ENCODE measurements at places on chromosomes 16 and 17.

DNA sequence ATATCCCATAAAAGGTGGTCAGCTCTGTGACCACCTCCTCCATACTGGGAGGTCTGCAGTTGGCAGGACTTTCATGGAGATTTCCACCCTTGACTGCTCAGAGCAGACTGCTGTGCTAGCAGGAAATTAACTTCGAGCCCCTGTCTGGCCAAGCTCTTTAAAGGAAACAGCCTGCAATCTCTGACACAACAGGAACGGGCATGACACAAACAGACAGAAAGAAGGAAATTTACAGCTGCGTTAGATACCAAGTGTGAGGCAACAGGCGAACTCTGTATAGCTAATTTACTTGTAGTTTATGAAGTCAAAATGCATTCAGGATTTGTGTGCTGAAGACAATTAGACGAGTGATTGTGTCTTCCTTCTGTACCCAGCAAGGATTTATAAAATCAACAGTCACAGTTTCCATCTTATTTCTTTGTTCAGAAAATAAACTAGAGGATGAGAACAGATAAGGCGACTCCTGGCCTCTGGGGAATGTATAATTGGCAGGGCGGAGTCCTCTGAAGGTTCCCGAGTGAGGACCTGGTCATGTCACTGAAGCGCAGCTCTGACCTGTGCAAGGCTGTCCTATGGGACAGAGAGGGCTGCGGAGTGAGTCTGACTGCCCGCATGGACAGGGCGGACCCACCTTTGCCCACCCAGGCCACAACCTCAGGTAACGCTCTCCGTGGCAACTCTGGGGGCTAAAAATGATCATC is 16.1 kb downstream of the WIPI1 start:
- DNase-seq = no peak

- DNase-seq = no peak
Observed at GRCh38 chr17:35129154-35129972, 7.9 kb downstream of the FNDC8 start.

- DNase-seq = no peak
Observed at GRCh38 chr17:10195090-10195805, 3.2 kb downstream of the GAS7 start.

GRCh38 chr17:79804856-79805696 is 8.2 kb upstream of the CBX8 start:
- DNase-seq = no peak

DNA sequence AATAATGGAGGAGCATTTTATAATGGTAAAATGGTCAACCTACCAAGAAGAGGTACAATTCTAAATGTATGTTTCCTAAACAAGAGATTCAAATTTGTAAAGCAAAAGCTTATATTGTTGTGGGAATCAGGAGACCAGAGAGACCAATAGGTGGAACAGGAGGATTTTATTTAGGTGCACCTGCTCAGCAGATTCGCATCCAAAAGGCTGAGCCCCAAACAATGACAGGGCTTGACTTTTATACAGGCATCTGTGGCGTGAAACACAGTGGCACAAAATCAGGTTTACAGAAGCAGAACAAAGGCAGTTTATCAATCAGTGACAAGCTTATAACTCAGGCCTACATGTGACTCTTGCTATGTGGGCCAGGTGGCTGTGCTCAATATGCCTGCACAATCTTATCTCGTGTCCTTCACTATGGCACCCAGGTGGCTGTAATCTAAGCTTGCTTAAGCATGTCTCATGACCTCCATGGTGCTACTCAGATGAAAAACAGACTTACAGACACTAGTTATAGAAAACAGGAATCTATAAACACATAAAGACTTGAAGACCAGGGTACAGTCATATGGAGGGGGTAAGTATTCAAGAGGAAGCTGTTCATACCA is 780.2 kb upstream of the CA10 start:
- no peak for DNase-seq

- no peak for DNase-seq
Observed at GRCh38 chr16:88375236-88375975, 7.4 kb upstream of the ZNF469 start.

GRCh38 chr16:88922114-88922825 is 54.7 kb downstream of the CBFA2T3 start:
- no peak for DNase-seq

DNA sequence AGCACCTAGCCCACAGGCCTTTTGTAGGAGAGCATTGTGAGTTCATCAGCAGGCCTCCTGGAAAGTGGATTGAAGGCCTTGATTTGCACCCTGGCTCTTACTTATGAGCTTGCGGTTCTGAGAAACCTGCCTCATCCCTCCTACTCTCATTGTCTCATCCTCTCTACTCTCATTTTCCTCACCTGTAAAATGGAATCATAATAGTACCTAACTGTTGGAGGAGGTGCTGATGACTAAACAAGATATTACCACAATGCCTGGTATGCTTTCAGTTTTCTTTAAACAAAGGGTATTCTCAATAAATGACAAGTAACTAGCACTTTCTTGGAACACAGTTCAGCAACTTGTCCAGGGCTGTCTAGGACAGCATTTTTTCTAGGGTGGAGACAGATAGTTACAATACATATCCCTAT is 243.1 kb upstream of the MAF start:
- no peak for DNase-seq

GRCh38 chr17:78200451-78200850 is 13.3 kb downstream of the AFMID start:
- no peak for DNase-seq

DNA sequence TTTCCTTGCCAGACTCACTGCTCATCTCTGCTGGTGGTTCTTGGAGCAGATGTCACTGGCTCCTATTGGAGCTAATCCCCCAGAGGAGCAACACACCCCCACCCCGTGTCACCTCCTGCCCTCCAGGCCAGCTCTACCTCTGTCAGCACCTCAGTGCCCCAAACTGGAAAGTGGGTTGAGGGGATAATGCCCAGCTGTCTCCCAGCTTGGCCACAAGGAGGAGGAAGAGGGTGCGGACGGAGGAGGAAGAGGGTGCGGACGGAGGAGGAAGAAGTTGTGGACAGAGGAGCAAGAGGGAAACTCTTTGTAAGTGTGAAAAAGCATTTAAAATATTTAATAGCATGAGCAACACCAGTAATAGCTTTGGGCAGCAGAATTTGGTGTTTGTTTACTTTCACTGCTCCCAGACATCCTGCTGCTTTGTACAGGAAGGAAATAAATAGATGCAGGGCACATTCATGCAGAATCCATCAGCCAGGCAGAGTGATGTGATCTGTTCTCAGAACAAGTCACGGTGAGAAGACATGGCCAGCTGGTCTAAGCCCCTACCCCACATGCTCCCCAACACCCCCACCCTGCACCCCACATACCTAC is 82.5 kb downstream of the C17orf67 start:
- no peak for DNase-seq

DNA sequence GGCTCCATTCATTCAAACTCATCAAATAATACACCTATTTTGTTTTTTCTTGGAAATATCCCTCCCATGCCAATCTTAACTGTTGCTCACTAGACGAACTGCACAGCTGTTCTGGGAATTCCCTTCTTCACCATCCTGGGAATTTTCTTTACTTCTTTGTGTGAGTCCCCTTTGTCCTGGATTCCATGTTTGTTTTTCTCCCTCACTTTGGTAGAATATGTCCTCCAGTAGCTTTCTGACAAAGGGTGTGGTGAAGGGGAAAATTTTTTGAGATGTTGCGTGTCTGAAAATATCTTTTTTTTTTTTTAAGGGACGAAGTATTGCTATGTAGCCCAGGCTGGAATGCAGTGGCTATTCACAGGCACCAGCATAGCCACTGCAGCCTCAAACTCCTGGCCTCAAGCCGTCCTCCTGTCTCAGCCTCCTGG is 17.2 kb upstream of the UTP6 start:
- DNase-seq = no peak

DNA sequence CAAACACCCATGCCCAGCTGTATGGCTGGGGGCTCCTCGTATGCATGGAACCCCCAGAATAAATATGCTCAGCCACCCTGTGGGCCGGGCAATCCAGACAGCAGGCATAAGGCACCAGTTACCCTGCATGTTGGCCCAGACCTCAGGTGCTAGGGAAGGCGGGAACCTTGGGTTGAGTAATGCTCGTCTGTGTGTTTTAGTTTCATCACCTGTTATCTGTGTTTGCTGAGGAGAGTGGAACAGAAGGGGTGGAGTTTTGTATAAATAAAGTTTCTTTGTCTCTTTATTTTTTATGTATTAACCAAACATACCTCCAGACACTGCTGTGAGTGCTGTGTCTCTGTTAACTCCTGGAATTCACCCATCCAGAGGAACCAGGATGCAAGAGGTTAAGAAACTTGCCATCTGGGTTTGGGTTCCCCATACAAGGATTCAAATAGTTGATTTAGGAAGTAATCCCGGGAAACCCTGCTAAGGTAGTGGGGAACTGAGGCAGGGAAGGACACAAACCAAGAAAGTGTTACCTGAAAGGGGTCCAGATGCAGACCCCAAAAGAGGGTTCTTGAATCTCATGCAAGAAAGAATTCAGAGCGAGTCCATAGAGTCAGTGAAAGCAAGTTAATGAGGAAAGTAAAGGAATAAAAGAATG is 37.4 kb upstream of the IL21R start:
- DNase-seq = no peak

GRCh38 chr17:10216213-10216938 is 18.0 kb upstream of the GAS7 start:
- no peak for DNase-seq

Measured in liver (tissue), 10 donors.